ENCODE measurements at places on chromosomes 3 and 15. TPM values are rescaled to one million over a fixed set of nuclear protein-coding genes. Genes with fewer than 3 reads are reported as not detected.

- DNase-seq, result no peak
These were observed 45.4 kb downstream of the SSR3 start for GRCh38 chr3:156509189-156510174.

- DNase-seq, result no peak
These were observed 5.5 kb upstream of the TEX55 start for GRCh38 chr3:119140466-119140865.

SLC26A6 gene
- total RNA-seq, result 28.1 TPM

DNA sequence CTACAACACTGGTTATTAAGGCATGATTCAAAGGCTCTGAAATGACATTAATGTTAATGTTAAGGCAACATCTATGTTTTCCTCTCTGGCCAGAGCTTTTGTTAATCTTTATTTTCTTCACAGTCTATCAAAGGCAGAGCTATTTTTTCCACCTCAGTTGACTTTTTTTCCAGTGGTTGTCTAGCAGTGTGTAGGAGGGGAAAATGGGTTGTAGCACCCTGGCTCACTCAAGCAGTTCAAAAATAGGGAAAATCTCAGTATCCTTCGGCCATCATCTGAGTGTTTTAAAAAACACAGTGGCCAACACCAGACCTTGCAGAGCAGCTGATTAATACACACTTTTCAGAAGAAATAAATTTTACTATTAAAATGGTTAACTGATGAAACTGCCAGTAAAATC is 21.4 kb downstream of the CBLB start:
- DNase-seq, result no peak

DNA sequence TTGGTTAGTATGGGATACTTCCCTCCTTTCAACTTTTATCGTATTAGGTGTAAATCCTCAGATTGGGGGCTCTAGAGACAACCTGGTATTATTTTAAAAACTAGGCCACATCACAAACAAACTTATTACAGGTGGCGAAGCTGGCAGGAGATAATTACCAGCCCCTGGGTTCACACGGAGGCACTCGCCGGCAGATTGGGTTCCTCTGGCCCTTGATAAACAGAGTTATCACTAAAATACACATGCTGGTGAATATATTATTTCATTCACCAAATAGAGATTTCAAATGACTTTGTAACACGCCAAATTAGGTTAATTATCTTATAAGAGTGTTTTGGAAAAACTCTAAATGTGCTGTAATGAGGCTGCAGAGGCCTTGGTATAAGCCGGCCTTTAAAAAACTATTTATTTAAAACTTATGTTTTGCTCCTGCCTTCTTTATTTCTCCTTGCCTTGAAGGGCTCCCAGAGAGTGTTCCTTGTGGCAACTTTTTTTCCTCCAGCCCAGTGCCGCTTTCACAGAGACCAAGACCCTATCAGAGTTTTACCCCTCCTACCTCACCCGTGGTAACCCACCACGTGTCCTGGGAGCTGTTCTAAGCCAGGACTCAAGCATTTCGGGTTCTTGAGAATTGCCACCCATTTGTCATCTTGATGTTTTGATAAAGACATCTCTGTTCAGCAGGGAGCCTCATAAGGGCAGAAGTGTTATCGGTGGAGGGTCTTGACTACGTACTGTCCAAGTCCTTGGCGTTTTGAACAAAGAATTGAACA is 468.6 kb upstream of the CFAP20DC start:
- DNase-seq, result no peak

- DNase-seq, result no peak
These were observed 85.9 kb upstream of the IL12A start for GRCh38 chr3:159902546-159903314.

GRCh38 chr15:63869371-63870042 is 35.8 kb upstream of the HERC1 start:
- DNase-seq, result no peak

UBA7 gene
- total RNA-seq, result 56.1 TPM

DNA sequence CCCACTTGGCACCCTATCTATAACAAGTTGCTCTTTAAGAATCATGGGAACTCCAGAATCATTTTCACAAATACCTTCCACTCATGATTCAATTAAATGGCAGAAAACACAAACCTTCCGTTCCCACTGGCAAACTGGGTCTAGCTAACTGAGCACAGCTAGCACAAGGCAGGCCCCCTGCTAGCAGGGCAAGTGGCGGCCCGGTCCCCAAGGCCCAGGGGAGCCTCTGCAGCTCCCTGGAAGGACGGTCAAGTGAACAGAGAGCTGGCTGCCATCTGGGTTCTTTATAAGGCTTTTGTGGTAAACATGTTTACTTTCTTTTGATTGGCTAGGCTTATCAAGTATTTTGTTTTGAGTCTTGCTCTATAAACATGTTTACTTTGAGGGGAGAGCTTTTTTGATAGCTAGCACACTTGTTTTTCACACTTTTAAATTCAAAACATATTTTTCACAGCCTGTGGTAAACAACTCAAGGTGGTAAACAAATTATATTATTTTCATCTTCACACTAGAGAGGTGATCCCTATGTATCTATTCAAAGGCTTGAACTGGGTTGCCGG is 81.4 kb downstream of the FOXP1 start:
- no peak for DNase-seq

GRCh38 chr15:53710906-53711305 is 48.6 kb downstream of the WDR72 start:
- DNase-seq, result no peak

GP9 gene
- total RNA-seq, result not detected
